ENCODE measurements at places on chromosomes 2 and 18.

GRCh38 chr2:48574353-48575287, 43.0 kb upstream of the GTF2A1L start:
- DNase-seq = no peak

GRCh38 chr2:232085826-232086425, 124.4 kb downstream of the DIS3L2 start:
- no peak for DNase-seq

GRCh38 chr2:231332388-231332787, 63.1 kb upstream of the B3GNT7 start:
- DNase-seq = no peak

DNA sequence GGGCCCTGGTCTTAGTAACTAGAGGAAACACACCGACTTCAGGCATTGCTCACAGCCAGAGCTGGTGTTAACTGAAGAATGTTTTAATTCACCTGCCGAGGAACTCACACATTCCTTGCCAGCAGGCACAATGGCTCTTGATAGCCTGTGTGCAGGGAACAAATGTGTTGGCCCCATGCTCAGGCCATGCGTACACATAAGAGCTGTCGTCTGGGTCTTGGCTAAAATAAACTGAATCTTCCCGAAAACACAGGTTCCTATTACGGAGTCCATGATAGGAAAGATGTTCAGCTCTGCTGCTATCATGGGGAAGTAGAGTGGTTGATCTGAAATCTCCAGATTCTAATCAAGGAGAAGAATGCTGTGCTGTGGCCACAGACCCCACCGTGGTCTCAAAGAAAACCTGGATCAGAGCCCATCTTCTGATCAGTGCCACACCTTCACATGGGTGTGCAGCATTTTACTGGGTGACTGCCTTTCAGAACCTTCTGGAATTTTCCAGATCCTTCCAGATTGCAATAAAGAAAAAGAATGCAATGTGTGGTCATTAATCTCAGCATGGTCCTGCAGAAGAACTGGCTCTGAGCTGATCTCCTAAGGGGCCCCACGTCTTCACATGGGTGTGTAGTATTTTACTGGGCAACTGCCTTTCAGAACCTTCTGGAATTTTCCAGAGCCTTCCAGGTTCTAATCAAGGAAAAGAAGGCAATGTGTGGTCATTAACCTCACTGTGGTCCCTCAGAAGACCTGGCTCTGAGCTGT, 17.2 kb downstream of the MBP start:
- no peak for DNase-seq

DNA sequence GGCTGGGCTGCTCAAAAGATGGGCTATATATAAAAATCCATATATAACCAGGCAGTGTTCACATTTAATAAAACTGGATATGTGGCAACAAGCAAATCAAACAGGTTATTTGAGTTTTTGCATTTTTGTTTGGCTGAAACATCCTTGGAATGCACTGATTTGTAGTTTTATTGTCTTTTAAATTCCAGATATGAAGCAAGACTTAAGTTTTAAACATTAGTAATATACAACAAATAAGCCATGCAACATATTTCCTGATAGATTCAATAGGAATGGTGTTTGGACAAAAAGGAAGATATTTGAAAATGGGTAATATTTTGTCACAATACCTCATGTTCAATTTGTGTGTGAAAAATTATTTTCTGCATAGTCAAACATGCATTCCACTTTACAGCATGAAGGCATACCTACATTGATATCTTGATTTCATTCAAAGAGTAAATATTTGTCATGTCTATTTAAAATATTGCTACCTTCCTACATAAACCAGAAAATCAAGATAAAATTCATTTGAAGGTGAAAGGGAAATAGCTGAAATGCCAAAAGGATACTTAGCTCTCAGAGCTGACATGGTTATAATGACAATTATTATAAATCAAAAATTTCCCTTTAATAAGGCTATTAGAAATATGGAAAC, 132.3 kb upstream of the NETO1 start:
- DNase-seq = no peak

DNA sequence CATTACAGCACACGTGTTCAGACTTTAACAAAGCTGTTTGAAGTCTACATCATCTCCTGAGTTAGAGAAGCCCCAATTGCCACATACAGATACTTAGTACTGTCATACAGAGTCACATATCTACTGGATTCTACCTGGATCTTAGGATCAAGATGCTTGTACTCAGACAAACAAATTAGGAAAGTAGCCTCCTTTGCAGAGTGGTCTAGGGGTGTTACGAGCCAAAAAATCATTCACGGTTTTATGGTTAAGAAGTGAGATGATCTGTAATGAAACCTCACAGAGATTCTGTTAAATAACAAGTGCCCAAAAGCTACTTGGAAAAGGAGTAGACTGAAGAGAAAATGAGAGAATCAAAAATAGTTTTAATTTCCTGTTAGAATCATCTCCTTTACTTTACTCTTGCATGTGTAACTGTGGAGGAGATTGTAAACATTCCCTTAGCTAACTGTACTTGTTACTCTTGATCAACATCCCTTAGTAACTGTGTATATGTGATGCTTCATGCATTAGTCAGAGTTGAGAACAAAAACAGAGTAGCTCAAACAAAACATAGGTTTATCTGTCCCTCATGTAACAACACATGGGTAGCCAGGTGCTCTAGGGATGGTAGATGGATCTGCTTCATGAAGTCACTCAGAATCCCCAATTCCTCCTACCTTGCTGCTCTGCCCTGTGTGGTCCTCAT, 16.4 kb upstream of the IL1RL1 start:
- no peak for DNase-seq

GRCh38 chr2:159010963-159011362, 42.5 kb downstream of the TANC1 start:
- DNase-seq = no peak

GRCh38 chr2:195645413-195645812, 11.6 kb upstream of the SLC39A10 start:
- DNase-seq = no peak

- DNase-seq = no peak
Observed at GRCh38 chr2:192201116-192201515, 6.4 kb upstream of the TMEFF2 start.

- DNase-seq = no peak
Observed at GRCh38 chr2:237471438-237472186, 15.4 kb upstream of the MLPH start.

GRCh38 chr2:2834105-2834504, 503.0 kb upstream of the MYT1L start:
- DNase-seq = no peak

GRCh38 chr2:174842496-174842895, 78.2 kb upstream of the CHRNA1 start:
- DNase-seq = no peak

GRCh38 chr2:25619185-25619584, 54.2 kb downstream of the DTNB start:
- DNase-seq = no peak

DNA sequence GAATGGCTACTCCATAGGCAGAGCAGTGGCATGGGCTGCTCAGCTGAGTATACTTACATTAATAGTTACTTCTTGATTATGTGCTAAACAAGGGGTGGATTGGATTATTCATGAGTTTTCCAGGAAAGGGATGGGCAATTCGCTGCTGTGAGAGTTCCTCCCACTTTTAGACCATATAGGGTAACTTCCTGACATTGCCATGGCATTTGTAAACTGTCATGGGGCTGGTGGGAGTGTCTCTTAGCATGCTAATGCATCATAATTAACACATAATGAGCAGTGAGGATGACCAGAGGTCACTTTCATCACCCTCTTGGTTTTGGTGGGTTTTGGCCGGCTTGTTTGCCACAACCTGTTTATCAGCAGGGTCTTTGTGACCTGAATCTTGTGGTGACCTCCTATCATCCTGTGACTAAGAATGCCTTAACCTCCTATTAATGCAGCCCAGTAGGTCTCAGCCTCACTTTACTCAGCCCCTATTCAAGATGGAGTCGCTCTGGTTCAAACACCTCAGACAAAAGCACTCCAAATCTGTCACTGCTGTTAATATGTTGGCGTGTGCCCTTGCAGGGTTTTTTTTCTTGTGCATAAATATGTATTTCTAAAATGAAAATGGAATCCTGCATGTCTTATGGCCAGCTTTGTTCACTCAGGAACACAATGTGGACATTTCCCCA, 56.0 kb downstream of the CYBRD1 start:
- no peak for DNase-seq

DNA sequence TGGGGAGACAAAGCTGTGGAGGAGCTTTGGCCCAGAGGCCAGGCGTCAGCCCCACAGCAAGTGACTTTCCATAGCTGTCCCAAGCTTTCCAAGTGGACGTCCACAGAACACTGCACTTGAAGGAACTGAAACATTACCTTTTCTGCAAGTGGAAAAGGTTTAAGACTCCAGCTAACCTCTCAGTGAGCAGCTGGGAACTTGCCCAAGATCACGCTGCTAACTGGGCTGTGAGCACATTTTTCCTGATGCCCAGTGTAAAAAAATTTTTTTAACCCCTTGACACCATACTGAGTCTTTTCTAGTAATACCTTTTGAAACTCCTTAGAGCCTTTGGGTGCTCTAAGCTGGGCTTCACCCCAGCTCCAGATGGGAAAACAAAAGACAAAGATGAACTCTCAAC, 256.7 kb downstream of the HAUS1 start:
- no peak for DNase-seq

DNA sequence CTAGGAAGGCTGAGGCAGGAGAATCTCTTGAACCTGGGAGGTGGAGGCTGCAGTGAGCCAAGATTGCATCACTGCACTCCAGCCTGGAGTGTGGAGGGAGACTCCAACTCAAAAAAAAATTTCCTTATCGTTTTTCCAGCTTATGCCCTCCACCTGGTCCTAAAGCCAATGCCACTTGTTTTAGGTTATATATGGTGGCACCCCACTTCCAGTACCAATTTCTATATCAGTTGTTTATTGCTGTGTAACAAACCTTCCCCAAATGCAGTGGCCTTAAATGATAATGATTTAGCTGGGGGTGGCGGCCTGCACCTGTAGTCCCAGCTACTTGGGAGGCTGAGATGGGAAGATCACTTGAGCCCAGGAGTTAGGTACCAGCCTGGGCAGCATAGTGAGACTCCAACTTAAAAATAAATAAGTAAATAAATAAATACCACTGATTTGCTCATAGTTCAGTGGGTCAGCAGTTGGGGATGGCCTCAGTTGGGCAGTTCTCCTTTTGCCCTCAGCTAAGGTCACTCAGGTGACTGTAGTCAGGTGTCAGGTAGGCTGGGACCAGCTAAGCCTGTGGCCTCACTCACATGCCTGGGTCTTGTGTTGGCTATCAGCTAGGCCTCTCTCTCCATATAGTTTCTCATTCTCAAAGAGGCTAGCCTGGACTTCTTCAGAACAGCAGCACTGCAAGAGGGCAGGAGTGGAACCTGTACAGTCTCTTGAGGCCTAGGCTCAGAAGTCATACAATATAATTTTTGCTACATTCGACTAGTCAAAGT, 113.7 kb upstream of the GATA6 start:
- DNase-seq = no peak

- DNase-seq = no peak
Observed at GRCh38 chr2:98805412-98806171, 74.7 kb upstream of the MGAT4A start.

DNA sequence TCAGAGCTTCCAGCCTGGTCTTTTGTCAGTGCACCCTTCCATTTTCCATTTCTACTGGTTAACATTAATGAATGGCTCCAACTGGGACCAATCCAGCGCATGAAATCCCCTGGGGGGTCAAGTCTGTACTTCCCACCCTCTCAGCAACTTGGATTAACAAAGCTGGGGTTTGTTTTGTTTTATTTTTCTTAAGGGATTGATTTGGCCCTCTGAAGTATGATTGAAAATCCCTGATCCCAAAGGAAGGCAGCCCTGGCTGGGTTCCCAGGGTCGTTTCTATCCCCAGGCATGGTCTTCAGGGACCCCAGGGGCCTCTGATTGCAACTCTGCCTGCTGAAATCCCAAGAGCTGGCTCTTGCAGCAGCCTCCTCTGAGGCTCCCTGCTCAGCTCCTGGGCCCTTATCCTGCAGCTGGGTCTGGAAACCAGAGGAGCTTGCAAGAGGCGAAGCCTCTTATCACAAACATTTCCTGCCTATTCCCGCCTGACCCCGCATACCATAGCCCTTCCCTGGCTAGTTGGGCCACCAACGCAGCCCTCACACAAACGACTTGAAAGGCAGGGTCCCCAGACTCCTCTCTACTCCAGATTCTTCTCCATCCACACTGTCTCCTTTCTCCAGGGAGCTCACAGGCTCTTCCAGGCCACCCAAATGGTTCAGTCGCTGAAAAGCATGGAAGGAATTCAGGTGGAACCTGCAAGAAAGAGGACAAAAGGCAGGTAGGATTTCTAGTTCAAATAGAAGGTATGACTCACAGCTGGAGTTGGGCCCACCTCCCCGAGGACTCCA, 109.7 kb upstream of the PKDCC start:
- peak; percentile 58 for DNase-seq

- DNase-seq = no peak
Observed at GRCh38 chr2:62569907-62570841, 64.2 kb upstream of the TMEM17 start.

GRCh38 chr2:124538549-124538948, 513.5 kb downstream of the CNTNAP5 start:
- no peak for DNase-seq

DNA sequence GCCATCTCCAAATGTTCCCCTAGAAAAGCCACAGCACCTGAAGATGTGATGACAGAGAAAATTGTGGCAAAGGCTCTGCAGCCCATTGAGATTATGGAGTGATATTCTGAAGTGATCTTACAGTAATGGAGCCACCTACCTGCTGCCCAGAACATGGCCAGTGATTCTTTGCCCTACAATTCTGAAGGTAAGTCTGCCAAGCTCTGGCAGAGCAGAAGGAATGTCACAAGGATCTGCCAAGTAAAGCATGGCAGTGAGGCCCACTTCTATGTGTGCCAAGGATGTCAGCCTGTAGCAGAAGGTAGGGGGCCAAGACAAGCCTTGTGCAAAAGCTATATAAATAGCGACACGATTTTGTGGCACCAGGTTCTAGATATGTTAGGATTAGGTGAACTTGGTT, 155.1 kb downstream of the RND3 start:
- no peak for DNase-seq

- DNase-seq = no peak
Observed at GRCh38 chr18:50973367-50974126, 5.7 kb downstream of the ELAC1 start.

Data from left ventricle myocardium inferior (tissue), 1 donor.